ENCODE measurements at places on chromosomes 2 and 18.

GRCh38 chr2:107266555-107266954, 380.6 kb upstream of the ST6GAL2 start:
- DNase-seq: no peak

- DNase-seq: no peak
Measured at GRCh38 chr18:48866028-48866733, 84.6 kb downstream of the SMAD7 start.

DNA sequence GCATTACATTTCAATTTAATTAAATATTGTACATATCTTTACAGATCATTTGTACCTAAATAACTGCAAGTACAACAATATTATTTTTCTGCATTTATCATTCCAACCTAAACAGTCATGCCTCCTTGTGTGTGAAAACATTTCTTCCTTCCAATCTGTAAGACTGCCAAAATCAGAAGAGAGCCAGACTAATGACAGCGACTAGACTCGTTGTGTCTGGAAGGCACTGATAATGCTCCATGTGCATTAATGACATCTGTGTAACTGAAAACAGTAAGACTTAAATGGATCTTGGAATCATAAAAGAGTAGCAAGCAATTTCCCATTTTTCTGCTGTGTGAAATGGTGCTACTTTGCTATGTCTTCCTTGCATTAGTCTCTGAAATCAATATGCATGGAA, 278.0 kb upstream of the DSEL start:
- no peak for DNase-seq

- DNase-seq: no peak
Measured at GRCh38 chr2:218075975-218076811, 7.1 kb downstream of the RUFY4 start.

DNA sequence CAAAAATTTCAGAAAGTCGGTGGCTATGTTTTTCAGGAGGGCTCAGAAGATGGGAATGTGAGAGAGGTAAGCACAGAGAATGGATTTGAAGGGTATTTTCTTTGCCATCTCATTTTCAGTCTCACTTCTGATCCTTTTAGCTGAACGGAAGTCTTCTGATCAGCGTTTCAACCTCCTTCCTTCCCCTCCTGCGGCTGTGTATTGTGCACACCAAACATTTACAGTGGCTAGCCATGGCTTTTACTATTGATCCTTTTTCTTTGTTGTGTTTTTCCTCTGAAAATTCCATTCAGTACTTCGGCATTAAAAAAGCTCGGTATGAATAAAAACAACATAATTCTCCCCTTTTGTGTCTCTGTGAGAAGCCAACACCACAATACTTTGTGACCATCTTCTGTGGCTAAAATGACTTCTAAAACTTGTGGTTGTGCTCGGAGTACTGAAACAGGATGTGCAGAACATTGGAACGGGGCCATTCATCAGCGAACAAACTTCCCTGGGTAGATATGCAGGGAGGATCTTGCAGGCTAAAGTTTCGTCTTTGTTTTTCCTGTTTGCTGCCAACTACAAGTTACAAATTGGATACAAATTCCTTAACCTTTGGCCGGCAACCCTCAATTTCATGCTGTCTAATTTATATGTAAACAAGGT, 260.8 kb upstream of the FAM98A start:
- DNase-seq: no peak

- DNase-seq: no peak
Measured at GRCh38 chr2:207830778-207831438, 61.2 kb upstream of the FZD5 start.

DNA sequence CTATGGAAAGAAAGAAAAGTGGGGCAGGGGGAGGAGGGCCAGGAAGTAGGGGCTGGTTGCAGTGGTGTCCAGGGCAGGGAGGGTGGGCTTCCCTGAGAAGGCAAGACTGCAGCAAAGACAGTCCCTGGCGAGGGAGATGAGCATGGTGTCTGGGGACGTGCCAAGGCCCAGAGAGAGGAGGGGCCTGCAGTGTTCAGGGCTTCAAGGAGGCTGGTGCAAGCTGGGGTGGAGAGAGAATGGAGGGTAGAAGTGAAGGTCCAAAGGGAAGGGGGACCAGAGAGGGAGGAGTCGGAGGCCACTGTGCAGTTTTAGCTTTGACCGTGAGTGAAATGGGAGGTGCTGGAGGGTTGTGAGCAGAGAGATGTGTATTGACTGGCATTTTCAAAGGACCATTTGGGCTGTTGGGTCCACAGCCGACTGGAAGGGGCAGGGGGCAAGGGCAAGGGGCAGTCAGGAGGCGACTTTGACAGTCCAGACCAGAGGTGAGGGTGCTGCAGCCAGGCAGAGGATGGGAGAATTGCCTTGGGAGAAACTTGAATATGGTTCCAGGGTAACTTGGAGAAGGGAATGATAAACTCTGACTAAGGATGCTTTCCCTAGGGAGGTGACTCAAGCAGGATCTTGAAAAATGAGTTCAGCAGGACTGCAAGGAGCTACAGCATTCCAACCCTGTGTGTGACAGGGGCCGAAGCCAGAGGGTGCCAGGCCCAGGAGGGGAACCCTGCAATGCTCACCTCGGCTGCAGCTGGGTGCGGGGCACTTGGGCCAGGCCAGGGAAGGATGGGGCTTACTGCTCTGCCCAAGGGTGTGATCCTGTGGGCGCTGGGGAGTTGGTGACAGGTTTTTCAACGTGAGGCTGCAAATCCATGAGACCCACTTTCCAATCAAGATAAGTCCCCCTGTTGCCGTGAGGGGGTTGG, 177.1 kb upstream of the HAAO start:
- no peak for DNase-seq

All from inflammatory macrophage (primary cell).